Stimulated activated CD4-positive, alpha-beta T cell treated with anti-CD3 and anti-CD28 coated beads, Interleukin-12 subunit alpha, Interleukin-12 subunit beta, amount 100 ng/mL, for 24 hours (primary cell): ENCODE measurements at places on chromosomes 2 and 18.

DNA sequence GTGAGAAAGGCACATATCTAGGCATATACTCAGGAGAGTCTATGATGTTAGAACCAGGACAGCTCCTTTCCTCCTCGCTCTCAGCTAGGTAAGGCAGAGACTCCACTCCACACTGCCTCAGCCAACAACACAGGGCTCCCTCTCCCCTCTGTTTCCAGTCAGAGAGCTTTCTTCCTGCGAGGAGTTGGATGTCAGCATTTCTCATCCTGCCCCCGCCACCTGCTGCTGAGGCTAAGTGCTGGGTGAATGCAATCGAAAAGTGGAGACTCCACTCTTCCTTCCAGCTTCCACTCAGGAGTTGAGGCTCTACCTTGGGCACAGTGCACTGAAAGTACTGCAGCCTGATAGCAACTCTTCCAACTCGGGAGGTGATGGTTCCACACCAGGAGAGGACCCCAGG is 177.2 kb upstream of the RAB6C start:
- no peak for DNase-seq

DNA sequence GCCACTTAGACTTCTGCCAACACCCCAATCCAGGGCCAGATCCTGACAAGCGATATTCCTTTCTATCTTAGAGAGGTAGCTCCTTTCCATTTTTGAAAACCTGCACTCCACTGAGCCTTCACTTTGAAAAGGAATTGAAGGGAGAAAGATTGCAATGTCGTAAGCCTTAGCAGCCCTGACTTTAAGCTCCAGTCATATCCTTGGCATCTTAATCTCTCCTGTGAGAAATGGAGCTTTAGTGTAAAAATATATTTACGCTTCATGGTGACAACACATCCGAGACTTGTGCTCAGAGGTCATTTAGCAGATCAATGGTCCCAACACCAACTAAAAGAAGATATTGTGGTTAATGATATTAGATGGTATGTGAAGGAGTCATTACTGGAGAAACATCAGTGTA is 235.8 kb upstream of the MEX3C start:
- DNase-seq = no peak

DNA sequence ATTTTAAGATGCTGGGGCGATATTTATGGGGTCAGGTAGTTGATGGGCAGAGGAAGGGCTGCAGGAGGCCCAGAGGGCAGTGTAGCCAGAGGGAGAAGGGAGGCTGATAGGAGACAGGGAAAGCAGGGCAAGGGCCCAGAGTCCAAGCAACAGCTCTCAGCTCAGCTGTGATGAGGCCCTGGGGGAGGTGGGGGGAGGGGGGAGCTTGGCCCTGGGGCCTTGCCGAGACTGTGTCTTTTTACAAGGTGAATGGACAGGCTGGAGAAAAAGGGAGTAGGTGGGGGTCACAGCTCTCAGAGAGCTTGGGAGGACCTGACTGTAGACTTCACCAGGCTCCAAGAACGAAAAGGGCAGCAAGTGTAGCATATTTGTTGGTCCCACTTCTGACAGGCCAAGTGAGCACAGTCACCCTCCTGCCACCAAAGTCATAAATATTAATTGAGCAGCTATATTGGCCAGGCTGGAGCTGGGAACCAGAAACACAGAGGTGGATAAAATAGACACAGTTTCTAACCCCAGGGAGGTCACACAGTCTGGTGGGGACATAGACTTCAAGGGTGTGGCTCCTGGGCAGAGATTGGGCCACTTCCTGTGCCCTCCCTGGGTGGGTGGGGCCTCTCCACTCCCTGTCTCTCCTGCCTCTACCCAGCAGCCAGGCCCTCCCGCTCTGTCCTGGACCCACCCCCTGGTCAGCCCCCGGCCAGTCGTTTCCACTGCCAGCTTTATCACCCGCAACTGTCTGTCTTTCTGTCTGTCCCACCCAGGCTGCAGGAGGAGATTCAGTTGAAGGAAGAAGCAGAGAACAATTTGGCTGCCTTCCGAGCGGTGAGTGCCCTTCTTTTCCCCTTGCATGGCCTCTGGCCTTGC is 1.4 kb downstream of the DES start:
- DNase-seq = no peak

GRCh38 chr2:230956827-230957755 is 32.0 kb upstream of the GPR55 start:
- DNase-seq = no peak

GRCh38 chr18:36322408-36322728 is 24.9 kb downstream of the FHOD3 start:
- no peak for DNase-seq

DNA sequence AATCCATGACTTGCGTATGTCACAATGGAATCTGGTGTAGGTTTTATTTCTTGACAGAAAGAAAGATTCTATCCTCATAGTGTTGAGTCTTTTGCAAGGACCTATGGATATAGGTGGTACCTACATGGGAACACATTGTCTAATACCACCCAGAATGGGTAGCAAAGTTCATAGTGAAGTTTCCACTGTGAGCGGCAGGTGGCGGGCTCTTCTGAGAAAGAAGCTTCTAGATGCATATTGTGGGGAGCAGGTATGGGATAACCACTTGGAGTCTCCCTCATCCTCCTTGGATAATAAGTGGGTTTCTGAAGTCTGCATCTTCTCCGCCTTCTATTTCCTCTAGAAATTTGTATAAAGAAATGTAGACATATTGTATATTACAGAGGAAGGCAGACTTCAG is 44.9 kb downstream of the LINC00305 start:
- DNase-seq = no peak

DNA sequence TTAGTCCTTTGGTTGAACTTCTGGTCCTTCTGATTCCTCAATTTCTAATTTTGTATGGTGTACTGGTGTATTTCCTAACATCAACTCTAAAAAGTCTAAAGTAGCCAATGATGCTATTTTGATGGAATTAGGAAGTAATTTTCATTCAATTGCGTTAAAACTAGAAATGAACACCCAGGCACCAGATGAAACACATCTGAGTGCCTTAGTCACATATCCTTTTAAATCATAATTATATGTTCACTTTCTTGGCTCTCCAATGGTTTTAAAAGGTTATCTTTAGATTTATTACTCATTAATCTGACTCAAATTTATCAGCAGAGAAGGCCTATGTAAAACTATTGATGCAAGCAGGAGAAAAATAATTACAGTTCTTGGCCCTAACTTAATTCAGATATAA is 119.7 kb downstream of the GAREM1 start:
- DNase-seq = no peak

GRCh38 chr2:34705551-34706247 is 1106.6 kb upstream of the FAM98A start:
- no peak for DNase-seq

DNA sequence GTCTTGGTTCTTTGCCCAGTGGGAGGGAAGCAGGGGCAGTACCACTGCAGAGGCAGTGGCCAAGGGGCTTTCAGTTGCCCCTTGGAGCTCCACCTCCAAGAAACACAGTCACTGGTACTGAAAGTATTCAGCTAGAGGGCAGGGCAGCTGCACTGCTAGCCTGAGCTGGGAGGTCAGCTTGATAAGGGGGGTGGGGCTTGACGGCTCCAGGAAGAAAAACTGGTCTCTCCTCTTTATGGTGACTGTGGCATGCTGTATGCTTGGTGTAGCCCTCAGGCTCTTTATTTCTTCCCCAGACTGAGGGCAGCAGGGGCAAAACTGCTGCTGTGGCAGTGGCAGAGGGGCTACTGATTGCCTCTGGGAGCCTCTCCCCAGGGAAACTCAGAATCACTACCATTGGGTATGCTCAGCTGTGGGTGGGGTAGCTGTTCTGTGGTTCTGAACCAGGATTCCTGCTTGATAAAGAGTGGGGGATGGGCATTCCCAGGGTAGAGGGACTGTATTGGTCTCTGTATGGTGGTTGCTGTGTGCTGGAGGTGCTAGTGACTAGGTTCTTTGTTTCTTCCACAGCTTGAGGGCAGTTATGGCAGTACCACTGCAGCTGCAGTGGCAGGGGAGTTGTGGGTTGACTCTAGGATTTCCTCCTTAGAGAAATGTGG is 134.6 kb upstream of the SCN7A start:
- DNase-seq = no peak

- no peak for DNase-seq
Observed at GRCh38 chr2:203705178-203705577, 1.3 kb upstream of the CD28 start.

GRCh38 chr2:200779214-200779613 is 32.5 kb upstream of the BZW1 start:
- no peak for DNase-seq

- DNase-seq = no peak
Observed at GRCh38 chr2:118121101-118121500, 32.8 kb downstream of the INSIG2 start.

- DNase-seq = no peak
Observed at GRCh38 chr2:232652505-232652851, 19.1 kb downstream of the EFHD1 start.

DNA sequence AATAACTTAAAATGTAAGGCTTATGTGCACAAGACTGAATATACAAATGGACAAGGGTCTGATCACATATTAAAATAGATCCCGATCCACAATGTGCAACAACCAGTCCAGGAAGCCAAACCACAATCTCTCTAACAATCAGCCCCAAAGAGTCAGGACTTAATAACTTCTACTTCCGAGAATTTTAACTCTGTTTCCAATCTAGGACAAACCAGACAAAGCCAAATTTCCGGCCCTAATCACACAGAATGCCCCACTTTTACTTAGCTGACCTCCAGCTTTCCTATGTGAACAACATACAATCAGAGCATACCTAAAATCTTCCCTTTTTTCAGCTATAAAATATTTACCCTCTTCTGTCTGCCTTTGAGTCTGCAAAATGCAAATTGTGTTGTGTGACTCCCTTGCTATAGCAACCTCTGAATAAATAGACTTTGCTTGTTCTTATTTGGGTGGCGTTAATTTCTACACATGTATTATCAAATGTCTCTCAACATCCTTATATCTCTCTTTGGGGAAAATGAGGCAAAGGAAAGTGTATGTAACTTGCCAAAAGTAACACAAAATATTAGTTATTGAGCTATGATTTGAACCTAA is 381.9 kb upstream of the MC4R start:
- DNase-seq = no peak

DNA sequence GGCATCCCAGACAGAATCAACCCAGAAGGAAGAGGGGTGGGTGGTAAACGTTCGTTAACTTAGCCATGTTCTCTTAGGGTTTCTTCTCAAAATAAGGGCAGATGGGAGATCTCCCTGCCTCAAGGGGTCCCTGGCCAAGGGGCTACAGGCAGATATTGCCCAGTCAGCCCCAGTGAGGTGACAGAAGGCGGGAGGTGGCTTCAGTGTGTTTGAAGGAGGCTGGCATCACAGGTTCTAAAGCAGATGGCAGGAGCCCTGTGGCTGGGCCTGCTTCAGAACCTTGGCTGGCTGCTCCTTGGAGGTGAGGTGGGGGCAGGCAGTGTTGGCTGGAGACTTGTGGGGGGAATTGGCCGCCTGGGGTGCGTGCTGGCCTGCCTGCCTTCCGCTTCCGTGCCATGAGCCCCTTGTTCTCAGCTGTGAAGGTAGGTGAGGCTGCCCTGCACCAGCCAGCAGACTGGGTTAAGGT is 23.5 kb downstream of the HPCAL1 start:
- no peak for DNase-seq

GRCh38 chr18:58831606-58832005 is 33.1 kb upstream of the ZNF532 start:
- DNase-seq = no peak

DNA sequence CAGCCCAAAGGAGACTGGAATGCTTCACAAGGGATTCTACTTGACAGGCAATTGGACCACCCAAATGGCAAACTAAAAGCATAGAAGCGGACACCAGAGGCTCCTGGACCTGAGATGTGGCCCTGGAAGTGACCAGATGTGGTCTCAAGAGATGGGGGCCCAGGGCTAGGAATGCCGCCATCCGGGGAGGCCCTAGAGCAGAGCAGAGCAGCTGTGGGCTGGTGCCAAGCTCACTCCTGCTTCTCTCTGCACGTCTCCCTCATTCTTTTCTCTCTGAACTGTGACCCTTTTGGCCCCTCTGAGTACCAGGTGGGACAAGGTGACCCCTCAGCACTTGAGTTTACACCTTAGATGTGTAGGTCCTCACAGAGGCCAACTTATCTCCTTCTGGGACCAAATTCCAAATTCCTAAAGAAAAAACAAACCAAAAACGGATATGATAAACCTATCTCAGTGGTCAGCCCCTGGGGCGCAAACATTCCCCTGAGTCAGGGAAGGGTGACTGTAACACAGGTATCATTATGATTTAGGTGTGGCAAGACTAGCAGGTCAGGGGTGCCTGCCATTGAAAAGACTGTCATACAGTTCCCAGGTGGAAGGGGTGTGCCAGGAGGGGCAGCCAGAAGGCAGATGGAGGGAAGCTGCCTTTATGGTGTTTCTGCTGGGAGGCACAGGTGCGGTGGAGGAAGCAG is 6.5 kb upstream of the IL1R2 start:
- no peak for DNase-seq

- no peak for DNase-seq
Observed at GRCh38 chr2:146784602-146785001, 1060.2 kb upstream of the ACVR2A start.

GRCh38 chr18:36169938-36170337 is 17.4 kb upstream of the MOCOS start:
- no peak for DNase-seq

DNA sequence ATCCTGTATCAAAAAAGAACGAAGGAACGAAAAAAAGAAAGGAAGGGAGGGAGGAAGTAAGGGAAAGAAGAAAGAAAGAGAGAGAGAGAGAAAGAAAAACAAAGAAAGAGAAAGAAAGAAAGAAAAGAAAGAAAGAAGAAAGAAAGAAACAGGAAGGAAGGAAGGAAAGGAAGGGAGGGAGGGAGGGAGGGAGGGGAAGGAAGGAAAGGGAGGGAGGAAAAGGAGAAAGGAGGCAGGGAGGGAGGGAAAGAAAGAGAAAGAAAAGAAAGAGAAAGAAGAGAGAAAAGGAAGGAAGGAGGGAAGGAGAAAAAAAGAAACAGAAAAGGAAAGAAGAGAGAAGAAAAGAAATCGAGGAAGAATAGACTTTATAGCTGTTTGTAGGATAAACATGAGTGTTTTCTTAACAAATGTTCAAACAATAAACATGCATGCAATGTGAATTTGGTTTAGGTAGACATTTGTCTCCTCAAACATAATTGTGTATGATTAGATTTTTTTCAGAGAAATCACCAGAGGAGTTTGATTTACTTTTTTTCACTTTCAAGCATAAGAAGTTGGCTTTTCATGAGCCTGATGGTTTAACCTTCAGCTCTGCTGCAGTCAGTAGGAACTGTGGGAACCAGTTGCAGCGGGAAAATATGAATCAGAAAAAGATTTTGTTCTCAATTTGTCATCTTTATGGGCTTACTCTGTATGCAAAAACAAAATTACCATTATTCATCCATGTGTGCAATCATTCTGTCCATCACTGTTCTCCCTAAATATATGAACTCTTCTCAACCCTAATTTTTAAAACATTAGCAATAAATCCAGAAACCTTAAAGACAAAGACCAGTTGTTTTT is 71.6 kb downstream of the PRKRA start:
- no peak for DNase-seq
